Activated CD4-positive, alpha-beta T cell treated with anti-CD3 and anti-CD28 coated beads, Interleukin-2, amount 50 U/mL, for 24 hours (primary cell): ENCODE measurements at places on chromosomes 5 and 9.

DNA sequence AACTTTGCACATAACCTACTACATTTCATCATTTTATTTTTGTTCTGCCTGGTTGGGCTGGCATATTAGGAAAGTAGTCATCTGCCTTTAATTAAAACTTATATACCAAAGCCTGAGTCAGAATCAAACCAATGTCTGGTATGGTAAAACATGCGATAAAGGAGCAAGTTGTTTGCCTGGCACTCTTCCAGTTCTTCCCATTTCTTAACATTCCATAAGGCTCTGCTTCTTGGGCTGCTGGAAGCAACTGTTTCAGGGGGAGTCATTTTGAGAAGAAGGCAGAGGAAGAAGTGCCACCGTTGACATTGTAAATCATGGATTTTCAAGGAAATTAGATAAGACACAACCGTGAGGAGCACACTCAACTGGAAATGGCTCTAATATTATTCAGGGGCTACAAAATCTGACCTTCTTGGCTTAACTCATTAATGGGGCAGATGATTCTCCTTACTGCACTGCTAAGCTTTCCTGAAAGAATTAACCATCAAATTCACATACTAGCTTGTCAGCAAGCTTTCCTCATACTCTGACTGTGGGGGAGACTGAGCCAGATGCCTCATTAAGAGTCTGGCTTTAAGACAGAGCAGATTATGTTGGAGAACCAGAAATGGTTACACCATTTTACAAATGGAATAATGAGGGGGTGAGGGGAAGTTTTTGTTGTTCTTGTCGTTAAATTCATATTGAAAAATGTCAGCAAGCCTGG lies 391.0 kb downstream of the TMEM232 start:
- DNase-seq, result no peak

GRCh38 chr9:133273819-133274218 lies 1.2 kb downstream of the ABO start:
- DNase-seq, result no peak

- DNase-seq, result no peak
These were observed 200.1 kb downstream of the EPB41L4A start for GRCh38 chr5:112219000-112219399.

- DNase-seq, result no peak
These were observed 295.4 kb upstream of the RIOK2 start for GRCh38 chr5:97478483-97478882.

DNA sequence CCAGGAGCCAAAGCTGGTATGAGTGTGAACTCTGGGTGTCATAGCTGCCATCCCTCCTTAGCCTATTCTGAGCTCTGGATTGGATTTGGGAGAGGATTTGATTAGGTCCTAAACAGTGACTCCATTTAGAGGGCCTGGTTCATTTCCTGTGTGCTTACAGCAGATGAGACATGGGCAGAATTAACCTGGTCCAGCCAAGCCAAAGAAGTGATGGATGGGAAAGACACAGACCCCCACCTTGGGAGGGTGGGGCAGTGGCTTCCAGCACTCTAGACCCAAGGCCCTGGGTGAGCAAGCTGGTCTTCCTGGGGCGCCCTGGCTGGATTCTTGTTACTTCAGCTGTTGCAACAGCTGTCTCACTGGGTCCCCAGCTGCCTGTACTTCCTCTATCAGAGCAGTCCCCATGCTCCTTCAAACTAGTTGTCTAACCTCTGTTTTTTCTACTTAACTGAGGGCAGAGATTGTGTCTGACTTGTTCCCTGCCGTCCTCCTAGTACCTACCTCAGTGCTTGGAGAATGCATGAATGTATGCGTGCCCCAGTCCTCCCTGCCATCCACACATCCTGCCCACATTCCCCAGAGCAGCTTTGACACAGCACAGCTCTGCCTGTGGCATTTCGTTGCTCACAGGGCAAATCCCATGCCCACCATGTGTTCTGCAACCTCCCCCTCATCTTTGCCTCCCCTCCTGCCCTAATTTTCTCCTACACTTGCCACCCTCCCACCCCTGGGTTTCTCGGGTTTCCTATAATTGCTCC lies 115.9 kb downstream of the RGS3 start:
- DNase-seq, result no peak

- no peak for DNase-seq
These were observed 67.8 kb downstream of the FAT2 start for GRCh38 chr5:151523335-151523734.

DNA sequence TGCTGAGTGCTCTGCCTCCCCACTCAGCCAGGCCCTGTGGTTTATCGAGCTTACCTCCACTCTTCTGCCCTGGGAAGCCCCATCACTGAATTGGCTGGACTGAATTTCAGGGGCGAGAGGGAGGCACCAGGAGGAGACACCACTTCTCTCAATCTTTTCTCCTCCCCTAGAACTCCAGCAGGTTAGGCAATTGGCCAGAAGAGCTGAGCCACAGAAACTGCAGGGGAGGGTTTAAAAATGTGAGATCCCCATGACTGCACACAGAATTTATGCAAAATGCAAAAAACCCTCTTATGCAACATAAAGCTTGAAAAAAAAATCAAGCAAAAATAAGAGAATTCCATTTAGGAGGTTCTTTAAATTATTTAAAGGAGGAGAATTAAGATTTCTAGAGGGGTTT lies 29.9 kb downstream of the TUT7 start:
- no peak for DNase-seq

DNA sequence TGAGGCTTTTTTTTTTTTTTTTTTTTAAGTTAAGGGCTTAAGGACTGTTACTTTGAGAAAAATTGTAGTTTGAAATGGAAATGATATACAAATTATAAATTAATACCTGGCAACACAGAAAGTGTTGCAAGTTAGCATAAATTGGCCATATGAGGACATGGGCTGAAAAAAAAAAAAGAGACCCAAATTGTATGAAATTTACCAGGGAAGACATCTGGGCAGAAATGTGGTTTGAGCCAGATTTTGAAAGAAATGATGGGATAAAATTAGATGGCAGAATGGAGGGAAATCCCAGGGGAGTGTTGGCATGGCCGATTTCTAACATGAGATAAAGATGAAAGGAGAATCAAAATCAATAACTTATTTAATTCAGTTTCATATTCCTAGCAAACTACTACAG lies 472.1 kb downstream of the CTNND2 start:
- no peak for DNase-seq
